Stimulated activated CD8-positive, alpha-beta memory T cell treated with anti-CD3 and anti-CD28 coated beads, Interleukin-4, amount 100 ng/mL, for 24 hours (primary cell): ENCODE measurements at places on chromosomes 6 and 20.

GRCh38 chr20:37711994-37712964 lies 18.4 kb downstream of the CTNNBL1 start:
- no peak for DNase-seq

DNA sequence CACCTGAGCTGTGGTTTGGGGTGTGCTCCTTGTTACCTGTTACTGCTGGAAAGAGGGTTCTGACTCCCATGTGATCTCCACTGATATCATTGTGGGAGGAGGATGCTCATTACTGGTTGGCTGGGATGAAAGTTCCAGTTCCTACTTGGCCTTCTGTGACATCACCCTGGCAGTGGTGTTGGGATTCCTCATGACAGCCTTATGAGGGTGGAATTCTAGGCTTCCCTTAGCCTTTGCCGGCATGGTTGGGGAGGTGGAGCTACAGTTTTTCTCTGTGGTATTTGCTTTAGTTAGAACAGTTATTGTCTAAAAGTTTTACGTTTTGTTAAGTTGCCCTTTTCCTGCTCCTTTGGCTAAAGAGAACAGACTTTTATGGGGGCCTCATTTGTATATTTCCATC lies 112.1 kb downstream of the AFG1L start:
- no peak for DNase-seq

- DNase-seq, result no peak
These were observed 25.4 kb downstream of the ANKEF1 start for GRCh38 chr20:10060226-10060625.

- DNase-seq, result no peak
These were observed 55.4 kb upstream of the FOXQ1 start for GRCh38 chr6:1256435-1257008.

- no peak for DNase-seq
These were observed 9.5 kb downstream of the DAAM2 start for GRCh38 chr6:39801456-39802251.

DNA sequence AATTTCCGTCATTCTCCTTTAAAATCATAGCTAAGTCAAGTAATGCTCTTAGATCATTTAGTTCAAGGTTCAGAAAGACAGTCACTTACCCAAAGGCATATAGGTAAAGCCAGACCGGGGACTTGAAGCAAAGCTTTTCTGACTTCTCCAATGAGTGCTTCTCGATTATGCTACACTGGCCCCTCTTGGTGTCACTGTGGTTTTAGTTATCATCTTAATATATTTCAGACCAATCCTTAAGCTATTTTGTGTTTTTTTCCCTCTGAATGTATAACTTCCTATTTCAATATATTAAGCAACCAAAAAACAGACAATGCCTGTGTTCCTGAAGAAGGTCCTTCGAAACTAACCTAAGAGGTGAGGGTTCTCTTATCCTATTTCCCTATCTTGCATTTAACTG lies 3.9 kb downstream of the PRDM1 start:
- DNase-seq, result no peak

- no peak for DNase-seq
These were observed 84.7 kb upstream of the GCM1 start for GRCh38 chr6:53233309-53233708.
